ENCODE measurements at places on chromosomes 3 and 15.

DNA sequence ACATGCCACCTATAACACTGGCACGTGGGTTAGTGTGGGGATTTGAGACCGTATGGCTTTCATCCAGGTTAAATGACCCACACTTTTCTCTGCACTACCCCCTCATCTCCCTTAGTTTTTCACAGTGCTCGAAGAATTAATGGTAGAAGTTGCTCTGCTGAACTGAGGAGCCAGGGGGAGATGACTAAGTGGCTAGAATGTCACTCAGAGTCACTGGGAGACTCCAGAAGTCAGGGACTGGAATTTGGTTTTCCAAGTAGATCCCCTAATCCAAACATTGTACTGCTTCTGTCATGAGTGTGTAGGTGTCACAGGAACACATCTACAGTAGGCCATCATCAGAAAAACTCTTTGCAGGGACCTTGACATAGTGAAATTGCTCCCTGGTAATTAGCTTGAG is 181.0 kb upstream of the RASGRP1 start:
- no peak for DNase-seq

GRCh38 chr3:129039271-129040038 is 21.1 kb upstream of the GP9 start:
- no peak for DNase-seq

- DNase-seq, result no peak
Measured at GRCh38 chr3:55532806-55533205, 45.7 kb upstream of the WNT5A start.

- DNase-seq, result no peak
Measured at GRCh38 chr3:16200411-16200810, 25.9 kb downstream of the GALNT15 start.

All from stromal cell of bone marrow (primary cell).